Renal pelvis (tissue), 12 donors: ENCODE measurements at places on chromosomes 2 and 18. TPM values are rescaled to one million over a fixed set of nuclear protein-coding genes. Genes with fewer than 3 reads are reported as not detected.
A peak's percentile ranks its signal among the peaks of the same experiment; 100 is the strongest.

- no peak for DNase-seq
These were observed 12.0 kb downstream of the SEPTIN10 start for GRCh38 chr2:109601783-109602182.

GRCh38 chr2:229927817-229928321 is 5.6 kb downstream of the FBXO36 start:
- no peak for DNase-seq

- no peak for DNase-seq
These were observed 104.0 kb upstream of the PARD3B start for GRCh38 chr2:204441316-204441715.

DNA sequence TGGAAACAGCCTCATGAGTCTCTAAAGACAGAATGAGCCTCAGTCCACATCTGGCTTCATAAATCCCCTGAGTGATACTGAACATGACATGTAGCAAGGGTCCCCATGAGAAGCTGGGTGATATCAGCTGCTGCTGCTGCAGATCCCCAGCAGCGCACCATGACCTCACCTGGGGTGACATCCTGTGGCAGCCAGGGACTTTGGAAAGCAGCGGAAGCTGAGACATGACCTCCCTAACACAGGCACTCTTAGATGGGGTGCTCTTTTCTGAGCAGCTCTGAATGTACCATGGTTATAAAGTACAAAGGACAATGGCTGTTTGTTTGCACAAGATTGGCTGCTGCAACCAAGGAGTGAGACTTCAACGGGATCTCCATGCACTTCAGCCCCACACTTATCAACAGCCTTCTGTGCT is 74.7 kb upstream of the TMEM200C start:
- no peak for DNase-seq

GRCh38 chr2:71631411-71631931 is 178.1 kb downstream of the DYSF start:
- DNase-seq, result no peak

GRCh38 chr18:64332835-64333234 is 183.9 kb upstream of the LINC00305 start:
- no peak for DNase-seq

- no peak for DNase-seq
These were observed 73.1 kb upstream of the HPCAL1 start for GRCh38 chr2:10229462-10230099.

MEP1B gene
- polyA plus RNA-seq, result not detected

GRCh38 chr2:142973822-142974207 is 96.4 kb downstream of the KYNU start:
- no peak for DNase-seq

GRCh38 chr2:143333168-143333791 is 204.1 kb downstream of the ARHGAP15 start:
- no peak for DNase-seq

DNA sequence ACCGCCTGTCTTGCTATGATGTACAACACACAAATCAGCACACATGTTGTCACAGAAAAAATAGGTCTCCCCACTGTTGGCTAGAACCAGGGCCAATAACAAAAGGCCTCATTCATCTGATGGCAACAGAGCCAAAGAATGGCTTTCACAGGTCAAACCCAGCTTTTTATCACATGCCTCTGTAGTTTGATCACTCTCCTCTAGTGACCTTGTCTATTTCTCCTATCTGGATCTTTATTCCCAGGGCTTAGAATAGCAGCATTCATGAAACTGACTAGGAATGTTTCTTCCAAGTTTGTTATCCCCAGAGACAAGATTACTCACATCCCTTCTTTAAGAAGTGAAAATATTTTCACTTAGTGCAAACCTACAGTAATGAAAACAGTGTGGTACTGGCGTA is 285.8 kb upstream of the GYPC start:
- no peak for DNase-seq

ADD2 gene
- 7.0 TPM for polyA plus RNA-seq

DNA sequence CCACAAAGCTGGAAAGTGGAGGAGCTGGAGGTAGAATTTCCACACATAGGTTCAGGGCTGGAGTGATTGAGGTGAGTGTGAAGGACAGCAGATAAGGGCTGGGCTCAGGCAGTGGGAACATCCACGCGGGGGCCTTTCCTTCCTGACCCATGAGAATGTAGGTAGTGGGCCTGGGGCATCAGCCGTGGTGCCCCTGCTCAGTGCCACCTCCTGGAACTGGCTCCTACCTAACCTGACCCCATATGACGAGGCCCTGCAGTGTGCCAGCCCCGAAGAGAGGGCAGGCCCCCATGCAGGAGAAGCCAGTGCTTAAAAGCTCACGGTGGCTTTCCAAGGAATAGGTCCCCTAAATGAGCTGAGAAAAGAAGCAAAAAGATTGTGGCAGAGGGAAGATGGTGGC is 66.2 kb downstream of the HS6ST1 start:
- DNase-seq, result no peak

GRCh38 chr2:60553495-60554073 is at the start of gene BCL11A:
Gene BCL11A, minus strand, starts transcription at chr2:60553654. Its CDS starts 384 bp downstream, at chr2:60553270.
- DNase-seq, result peak; percentile 87

DNA sequence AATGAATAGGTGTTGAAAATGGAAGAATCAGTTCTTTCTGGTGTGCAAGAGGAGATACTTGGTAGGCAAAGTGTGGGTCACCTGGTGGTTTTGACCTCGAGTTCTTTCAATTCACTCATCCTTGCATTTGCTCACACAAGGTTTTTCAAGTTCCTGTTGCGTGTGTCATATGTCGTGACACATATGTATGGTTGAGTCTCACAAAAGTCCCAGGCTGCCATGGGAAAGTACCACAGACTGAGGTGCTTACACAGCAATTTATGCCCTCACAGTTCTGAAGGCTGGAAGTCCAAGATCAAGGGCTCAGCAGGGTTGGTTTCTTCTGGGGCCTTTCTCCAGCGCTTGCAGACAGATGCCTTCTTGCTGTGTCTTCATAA is 64.4 kb downstream of the NCK2 start:
- DNase-seq, result no peak

DNA sequence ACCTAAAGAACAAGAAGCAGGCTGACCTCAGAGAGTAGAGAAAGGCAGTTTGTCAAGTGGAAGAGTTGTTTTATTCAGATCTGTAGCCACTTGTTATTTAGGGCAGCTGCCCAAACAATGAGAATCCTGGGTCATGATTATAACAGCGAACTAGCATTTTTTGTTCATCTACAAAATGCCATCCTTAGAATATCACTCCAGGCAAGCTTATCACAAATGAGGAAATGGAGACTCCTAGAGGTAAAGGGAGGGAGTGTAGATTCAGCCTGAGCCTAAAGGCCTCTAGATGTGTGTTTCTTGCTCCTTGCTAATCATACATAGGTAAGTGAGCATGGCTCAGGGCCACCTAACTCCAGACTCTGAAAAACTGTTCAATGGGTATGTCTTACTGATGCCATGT is 126.1 kb downstream of the HNMT start:
- peak; percentile 15 for DNase-seq

GRCh38 chr2:216616083-216616678 is 17.0 kb upstream of the IGFBP2 start:
- DNase-seq, result no peak

SH3RF3 gene
- 5.6 TPM for polyA plus RNA-seq

MRO gene
- 3.1 TPM for polyA plus RNA-seq

- no peak for DNase-seq
These were observed 222.7 kb downstream of the CDH2 start for GRCh38 chr18:27954226-27954625.

FSHR gene
- polyA plus RNA-seq, result not detected

KCNG2 gene
- 0.71 TPM for polyA plus RNA-seq

- no peak for DNase-seq
These were observed 72.7 kb upstream of the REV1 start for GRCh38 chr2:99562516-99562915.

ZC3H8 gene
- 25.1 TPM for polyA plus RNA-seq

DNA sequence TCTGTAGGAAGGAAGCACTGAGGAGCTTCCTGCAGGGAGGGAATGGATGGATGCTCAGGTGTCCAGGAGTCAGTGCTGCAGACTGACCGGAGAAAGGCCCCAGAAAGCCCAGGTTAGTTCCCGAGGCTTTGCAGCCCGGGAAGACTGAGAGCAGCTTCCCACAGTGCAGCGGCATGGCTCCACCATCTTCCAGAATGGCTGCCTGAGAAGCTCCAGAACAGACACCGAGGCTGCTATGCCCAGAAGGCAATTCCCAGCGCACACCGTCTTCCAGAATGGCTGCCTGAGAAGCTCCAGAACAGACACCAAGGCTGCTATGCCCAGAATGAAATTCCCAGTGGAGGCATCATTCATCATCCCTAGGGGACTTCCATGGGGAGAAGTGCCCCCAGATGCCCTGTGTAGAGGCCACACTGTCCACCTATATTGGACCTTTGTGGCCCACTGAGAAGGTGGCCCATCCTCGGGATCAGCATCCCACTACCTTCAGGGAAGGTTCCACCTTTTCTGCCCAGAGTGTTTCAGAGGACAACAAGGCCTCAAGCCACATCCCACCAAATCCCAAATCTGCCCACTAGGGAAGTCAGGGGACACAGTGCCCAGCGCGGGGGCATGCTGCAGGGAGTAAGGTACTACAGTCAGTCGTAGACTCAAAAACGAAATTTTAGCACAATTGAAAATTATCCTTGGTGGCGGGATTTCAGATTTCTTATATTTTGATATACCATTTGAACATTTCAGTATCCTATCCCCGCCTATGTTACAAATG is 80.5 kb downstream of the KCNF1 start:
- no peak for DNase-seq

DYNAP gene
- polyA plus RNA-seq, result 0.12 TPM

KCNE4 gene
- polyA plus RNA-seq, result 10.7 TPM

GRCh38 chr2:102726128-102727087 is 35.4 kb upstream of the TMEM182 start:
- no peak for DNase-seq

DNA sequence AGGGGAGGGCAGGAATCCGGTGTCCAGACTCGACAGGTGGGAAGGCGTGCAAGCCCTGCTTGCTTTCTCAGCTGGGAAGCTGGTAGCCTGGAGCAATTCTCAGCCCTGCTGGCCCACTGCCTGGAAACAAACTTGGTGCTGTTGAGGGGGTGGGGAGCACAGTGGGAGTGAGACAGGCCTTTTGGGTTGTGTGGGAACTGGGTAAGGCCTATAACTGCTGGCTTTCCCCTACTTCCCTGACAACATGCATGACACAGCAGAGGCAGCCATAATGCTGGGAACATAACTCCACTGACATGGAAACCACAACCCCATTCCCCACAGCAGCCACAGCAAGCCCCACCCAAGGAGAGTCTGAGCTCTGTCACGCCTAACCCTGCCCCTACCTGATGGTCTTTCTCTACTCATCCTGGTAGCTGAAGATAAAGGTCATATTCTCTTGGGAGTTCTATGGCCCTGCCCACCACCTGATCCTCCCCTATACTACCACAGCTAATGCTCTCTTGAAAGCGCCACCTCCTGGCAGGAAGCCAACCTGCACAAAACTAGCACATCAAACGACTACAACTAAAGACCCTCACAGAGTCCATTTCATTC is 122.9 kb upstream of the ACVR1C start:
- no peak for DNase-seq

DNA sequence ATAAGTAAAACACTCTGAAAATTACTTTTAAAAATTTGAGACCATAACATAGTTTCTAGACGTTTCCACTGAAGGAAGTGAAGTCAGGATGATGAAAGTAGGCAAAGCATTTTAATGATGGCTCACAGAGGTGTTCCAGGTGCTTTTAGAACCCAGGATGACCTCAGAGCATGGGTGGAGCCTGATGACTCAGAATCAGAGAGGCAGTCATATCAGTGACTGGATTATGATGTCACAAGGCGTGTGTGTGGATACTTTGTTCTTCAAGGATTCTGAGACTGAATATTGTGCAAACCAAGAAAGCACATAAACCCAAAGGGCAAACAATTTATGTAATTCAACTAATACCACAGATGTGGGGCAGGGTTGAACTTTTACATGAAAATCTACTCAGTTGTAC is 208.0 kb upstream of the FBXO11 start:
- DNase-seq, result no peak
